GM10248 (cell line): ENCODE measurements at places on chromosomes 16 and 17.

GRCh38 chr16:68033101-68033500 lies 10.0 kb downstream of the DUS2 start:
- no peak for DNase-seq

DNA sequence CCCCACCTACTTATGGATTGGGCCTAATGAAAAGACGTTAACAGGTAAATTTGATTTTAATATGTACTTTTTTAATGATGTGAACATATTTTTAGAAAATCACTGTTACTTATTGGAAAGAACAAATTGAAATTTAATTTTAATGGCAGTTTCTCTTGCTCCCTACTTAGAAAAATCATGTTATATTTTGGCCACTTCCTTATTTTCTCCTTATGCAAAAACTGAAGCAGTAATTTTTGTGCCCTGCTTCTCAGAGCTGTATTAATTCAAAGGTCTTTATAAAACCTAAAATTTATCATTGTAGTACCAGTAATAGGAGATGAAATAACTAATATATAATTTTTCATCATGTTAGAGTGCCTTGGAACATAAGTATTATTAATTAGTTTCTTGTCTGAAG lies 2.8 kb downstream of the ZPBP2 start:
- no peak for DNase-seq

- DNase-seq: no peak
Measured at GRCh38 chr16:22688930-22689329, 125.0 kb upstream of the HS3ST2 start.

GRCh38 chr17:80938556-80938955 lies 53.1 kb upstream of the CHMP6 start:
- no peak for DNase-seq

DNA sequence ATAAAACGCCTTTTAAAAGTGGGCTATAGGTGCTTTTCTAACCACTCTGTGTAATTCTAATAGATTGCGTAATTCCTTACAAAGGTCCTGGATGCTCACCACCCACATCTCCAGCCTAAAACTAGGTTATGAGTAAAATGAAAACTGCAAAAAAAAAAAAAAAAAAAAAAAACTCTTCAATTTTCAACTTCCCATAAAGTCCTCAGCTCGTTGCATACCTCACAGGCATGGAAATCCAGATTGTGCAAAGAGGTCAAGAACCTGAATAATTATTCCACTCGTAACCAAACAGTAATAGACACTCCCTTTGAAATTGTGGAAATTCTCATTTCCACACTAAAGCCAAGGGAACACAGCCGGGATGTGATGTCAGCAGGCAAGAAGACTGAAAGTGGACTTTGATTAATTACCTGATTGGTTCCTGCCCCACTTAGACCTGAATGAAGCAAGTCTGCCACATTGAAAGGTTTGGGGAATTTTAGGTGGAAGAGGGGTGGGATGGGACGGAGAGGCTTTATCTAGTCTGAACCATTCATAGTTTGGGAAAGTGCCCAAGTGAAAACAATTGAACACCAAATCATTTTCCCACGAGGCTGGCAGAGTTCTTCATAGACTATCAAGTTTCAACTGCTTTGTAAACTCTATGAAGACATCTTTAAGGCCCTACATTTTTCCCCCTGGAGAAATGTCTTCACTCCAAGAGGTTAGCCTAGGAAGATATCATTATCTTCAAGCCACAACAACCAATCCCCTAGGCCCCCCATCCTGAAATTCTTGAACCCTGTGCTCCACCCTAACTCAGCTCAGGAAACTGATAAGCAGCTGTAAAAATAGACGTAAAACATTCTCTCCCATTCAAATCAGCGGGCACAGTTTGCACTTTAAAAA lies 49.1 kb upstream of the TANC2 start:
- DNase-seq: no peak

GRCh38 chr17:4304417-4305027 lies 40.7 kb upstream of the ANKFY1 start:
- DNase-seq: peak; percentile 67

GRCh38 chr16:89507834-89508590 lies at the start of gene SPG7:
SPG7 (plus strand) TSS chr16:89508403; CDS start chr16:89508418, 15 bp downstream.
- DNase-seq: peak; percentile 98

DNA sequence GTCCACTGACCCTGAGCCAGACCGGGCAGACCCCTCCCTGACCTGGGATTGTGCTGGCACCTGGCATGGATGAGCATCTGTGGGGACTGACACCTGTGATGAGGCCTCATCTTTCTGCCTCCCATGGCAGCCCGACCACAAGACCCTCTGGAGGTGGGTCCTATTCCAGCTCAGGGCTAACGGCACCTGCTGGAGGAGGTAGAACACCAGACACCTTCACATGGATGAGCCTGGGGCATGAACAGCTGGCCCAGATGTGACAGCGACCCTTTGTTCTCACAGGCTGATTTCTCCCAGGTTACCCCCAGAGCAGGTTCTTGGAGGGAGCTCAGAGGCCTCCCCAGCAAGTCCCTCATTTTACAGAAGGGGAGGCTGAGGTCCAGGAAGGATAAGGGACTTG lies 46.4 kb upstream of the PIK3R6 start:
- no peak for DNase-seq

DNA sequence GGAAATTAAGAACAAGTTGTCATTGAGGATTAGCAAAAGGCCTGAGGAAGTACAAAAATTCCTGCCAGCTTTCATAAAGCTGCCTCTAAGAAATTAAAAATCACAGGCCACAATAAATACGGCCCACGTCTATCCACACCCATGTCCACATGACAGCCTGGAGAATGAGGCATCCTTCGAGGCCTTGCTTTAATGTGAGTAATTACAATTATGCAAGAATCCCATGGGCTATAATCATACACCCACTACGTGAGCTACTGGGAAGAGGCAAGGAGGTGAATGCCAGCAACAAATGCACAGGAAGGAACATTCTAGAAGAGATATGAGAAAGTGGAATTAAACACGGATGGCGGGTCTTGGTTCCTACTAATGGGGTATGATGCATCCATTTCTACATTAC lies 65.4 kb upstream of the ZFHX3 start:
- DNase-seq: no peak

DNA sequence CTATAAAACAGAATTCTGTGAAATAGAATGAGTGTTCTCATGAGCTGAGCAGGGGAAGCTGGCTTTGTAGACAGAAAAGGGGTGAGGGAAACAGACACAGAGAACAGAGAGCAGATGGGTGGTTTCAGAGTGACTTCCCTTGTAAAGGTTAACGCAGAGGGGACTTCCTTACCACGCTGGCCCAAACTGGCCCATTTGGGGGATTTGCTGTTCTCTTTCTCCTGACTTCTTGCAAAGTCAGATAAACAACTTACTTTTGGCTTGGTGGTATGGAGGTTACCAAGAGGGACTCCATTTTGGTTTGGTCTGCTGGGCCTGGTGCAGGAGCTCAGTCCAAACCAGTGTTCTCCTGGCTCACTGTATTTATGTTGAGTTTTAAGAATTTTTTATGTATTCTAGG lies 48.4 kb downstream of the SEC14L1 start:
- DNase-seq: peak; percentile 65

GRCh38 chr17:43579566-43580140 lies 33.5 kb upstream of the ETV4 start:
- no peak for DNase-seq

DNA sequence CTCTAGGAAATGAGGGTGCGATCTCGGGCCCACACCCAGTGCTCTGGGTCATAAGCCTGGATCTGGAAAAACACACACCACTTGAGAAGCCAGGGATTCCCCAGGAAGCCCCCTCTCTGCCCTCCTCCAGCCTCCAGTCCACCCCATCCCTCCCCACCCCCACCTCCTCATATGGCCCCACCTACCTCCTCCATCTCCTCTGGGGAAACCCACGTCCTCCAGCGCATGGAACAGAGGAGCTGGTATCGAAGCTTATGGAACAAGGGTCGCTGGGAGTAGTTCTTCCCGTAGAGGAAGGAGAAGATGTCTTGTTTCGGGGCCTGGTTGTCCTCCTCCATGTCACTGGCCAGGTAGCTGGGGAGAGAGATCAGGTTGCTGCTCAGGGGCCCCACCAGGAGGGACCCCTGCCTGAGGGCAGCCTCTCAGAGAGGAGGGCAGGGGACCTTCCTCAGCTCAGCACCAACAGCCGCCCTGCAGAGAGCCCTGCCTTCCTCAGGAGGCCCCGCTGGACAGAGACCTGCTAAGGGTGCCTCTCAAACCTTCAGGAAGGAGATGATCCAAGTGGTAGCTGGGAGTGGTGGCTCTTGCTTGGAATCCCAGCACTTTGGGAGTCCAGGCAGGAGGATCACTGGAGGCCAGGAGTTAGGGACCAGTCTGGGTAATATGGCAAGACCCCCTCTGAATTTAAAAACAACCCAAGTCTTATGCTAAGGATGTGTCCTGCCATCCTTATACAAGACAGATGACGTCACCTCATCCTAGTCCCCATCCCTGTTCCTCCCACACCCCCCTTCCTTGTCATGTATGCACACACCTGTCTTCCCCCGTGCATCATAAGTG lies 5.0 kb downstream of the SPDYE4 start:
- no peak for DNase-seq

DNA sequence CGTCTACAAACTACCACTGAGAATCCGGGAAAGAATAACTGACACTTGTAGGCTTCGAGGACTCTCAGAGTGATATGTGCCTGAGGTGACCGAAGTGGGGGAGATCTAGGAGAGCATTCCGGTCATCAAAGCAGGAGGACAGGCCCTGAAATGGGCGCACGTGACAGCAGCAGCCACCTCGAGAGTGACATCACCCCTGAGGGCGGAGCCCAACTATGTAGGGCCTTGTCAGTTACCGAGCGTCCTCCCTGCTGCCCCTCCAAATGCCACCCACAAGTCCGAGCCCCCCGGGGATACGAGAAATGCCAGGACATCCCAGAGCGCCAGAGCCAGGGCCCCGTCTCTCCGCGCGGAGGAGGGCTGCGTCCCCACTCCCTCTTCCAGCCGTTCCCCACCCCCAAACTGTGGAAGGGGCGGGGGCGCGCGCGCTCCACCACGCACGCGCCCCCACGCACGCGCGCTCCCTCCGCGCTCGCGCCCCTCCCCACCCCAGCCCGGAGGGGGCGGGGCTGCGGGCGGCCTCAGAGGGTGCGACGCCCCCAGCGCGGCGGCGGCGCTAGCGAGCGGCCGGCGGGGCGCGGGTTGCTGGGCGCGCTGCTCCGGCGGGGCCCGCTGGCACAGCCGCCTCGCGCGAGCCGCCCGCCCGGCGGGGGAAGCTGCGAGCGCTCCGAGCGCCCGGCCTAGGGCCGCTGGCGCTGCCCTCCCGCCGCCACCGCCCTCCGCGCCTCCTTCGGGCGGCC lies at the start of gene TANC2:
Gene TANC2, plus strand, starts transcription at position 550 of the 740 bp plus-strand sequence. CDS start 43,325 bp downstream, outside the sequence.
- DNase-seq: peak; percentile 67

- no peak for DNase-seq
Measured at GRCh38 chr16:26988186-26988585, 78.5 kb upstream of the C16orf82 start.

- DNase-seq: no peak
Measured at GRCh38 chr16:73054498-73054812, 6.5 kb upstream of the ZFHX3 start.

DNA sequence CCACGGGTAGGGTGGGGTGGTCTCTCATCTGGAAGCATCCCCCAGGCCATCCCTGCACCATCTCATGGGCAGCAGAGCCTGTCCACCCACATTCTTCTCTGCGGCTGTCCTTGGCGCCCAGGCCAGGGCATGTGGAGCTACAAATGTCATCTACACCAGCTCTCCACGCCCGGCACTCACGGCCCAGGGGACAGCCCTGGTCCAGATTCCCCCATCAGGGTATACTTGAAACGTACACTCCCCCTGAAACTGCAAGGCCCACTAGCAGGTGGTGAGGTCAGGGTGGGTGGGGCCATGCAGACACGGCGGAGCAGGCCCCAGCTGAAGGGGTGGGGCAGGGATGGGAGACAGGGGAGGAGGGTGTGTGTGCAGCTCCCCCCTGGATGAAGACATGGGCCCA lies 3.2 kb upstream of the SOX8 start:
- no peak for DNase-seq

DNA sequence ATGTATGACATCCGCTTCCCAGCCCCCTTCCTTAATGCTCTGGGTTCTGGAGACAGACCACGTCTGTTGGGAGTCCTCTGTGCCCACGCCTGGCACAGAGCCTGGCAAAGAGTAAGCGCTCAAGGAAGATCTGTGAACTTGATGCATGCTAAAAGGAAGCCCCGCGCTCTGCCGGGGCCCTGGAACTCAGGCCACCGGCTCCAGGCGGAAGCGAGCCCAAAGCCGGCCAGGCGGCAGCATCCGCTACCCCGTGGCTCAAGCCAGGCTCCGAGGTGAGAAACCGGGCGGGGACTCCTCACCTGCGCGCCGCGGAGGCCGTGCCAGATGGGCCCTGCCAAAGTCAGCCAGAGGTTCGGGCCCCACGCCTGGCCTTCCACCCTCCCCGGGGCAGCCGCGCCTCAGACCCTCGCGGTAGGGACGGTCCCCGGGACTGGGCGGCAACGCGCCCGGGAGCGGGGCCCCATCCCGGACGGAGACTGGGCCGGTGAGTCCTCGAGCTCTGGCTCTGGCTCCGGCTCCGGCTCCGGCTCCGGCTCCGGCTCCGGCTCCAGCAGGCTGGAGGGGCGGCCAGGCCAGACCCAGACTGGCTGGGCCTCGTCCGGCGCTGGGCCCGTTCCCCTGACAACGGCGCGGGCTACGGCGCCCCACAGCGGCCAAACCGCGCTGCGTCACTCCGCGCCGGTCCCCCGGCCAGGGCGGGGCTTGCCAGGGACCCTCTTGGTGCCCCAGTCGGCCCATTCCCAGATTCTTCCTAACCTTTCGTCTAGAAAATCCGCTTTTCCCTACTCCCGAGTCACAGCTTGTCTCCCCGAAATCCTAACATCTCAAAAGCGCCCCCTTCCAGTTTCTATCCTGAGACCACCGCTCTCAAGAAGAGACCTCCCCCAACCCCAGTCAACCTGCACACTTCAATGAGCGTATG lies at the start of gene ZDHHC1:
Gene ZDHHC1, minus strand, starts transcription at position 606 of the 922 bp plus-strand sequence. CDS start 8,702 bp downstream, outside the sequence.
- DNase-seq: peak; percentile 87

DNA sequence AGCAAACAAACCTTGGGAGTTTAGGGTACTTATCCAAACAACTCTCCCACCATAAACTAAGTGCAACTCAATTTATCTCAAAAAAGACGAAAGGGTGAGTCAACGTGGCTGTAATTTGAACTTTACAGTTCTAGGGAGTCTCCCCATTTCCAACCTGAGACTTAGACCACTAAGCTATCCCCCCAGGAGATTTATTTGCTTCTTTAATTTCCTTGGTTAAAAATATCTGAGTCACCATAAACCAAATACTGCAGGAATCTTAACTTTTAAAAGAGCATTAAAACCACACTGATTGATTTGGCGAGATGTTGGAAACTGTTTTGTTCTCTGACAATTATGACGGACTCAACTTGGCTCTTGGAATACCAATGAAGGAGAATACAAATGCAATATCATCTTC lies 299.3 kb upstream of the SOX9 start:
- DNase-seq: no peak

GRCh38 chr16:14013571-14014283 lies 57.4 kb upstream of the MRTFB start:
- no peak for DNase-seq

- no peak for DNase-seq
Measured at GRCh38 chr16:30557707-30557956, 542 bp downstream of the ZNF764 start.
